ENCODE measurements at places on chromosomes 5 and 9.

- DNase-seq = no peak
- H3K4me1 ChIP-seq = no peaks in the 10 kb centered on the region
- no peak overlapping the region for H3K4me3 ChIP-seq
- no peaks in the 10 kb centered on the region for H3K36me3 ChIP-seq
These were observed 76.1 kb downstream of the TSSK1B start for GRCh38 chr5:113358696-113359095.

DNA sequence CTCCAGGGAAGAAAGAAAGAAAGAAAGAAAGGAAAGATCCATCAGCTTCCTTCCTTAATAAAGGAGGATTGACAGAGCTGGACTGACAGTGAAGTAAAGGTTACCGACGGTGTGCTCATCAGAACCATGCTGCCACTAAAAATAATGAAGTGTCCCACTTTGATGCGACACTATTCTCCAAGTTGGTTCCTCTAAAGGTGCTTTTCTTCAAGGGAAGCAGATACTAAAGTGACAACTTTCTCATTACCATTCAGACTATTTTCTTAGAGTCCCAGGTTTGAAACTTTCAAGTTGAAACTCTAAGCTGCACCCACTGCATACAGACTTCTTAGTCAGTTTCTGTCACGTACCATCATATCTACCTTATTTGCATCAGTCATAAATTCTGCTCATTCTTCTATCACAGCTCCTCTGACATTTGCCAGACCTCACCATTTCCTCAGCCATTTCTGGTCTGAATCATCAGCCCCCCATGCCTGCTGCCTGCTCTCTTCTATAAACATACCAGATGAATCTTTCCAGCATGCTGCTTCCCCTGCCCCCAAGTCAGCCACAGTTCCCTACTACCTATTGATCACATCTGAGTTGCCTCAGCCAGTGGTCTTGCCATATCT, 177.6 kb downstream of the DEPDC1B start:
- H3K36me3 ChIP-seq = no peaks in the 10 kb centered on the region
- no peak overlapping the region for H3K27ac ChIP-seq
- DNase-seq = no peak
- no peaks in the 10 kb centered on the region for H3K4me1 ChIP-seq

GRCh38 chr5:109053995-109054417, 306.3 kb downstream of the FER start:
- no peak overlapping the region for H3K27ac ChIP-seq
- no peaks in the 10 kb centered on the region for H3K36me3 ChIP-seq
- H3K4me1 ChIP-seq = no peaks in the 10 kb centered on the region
- no peak for DNase-seq

GRCh38 chr9:109796078-109796477, 16.1 kb downstream of the PALM2AKAP2 start:
- no peaks in the 10 kb centered on the region for H3K4me1 ChIP-seq
- no peak overlapping the region for H3K27ac ChIP-seq
- H3K4me3 ChIP-seq = no peak overlapping the region
- DNase-seq = no peak
- no peaks in the 10 kb centered on the region for H3K36me3 ChIP-seq
- no peaks in the 10 kb centered on the region for H3K27me3 ChIP-seq

DNA sequence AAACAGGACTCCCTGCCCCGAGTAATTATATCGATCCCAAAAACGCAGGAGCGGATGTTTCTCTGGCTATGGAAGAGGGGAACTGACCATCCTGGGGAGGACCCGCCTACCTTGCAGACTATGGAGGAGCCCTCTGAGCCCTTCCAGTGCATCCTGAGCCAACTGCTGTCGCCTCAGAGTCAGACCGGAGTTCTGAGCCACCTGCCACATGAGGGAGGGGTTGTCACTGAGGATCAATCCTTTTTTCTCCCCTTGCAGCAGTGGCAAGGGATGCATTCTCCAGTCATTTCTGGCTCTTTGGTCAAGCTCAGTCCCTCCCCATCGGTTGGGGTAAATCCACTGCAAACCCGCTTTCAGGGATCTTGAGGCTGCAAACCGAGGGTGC, 709 bp downstream of the FANCG start:
- H3K4me1 ChIP-seq = peaks cover 14% of the 10 kb centered on the region
- H3K36me3 ChIP-seq = no peaks in the 10 kb centered on the region
- no peak overlapping the region for H3K27ac ChIP-seq

Measured in upper lobe of left lung (tissue), 6 donors.